ENCODE measurements at places on chromosomes 11 and 22.

GRCh38 chr22:49736538-49736937 is 91.1 kb downstream of the BRD1 start:
- no peak for DNase-seq

DNA sequence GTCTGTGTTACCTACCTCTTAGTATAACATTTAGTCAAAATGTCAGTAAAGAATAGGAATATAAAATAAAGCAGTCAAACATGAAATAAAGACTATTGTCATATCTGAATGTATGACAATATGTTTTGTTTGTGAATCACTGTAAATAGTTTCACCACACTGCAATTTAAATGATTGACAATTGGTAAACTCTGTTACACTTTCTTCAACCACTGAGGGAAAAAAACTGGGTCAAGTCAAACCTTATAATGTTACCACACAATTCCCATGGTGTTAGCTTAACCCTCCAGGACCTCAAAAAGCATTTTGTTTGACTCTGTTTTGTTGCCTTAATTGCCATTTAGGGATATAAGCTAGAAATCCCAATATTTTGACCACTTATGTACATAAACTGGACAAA is 10.5 kb upstream of the MMP13 start:
- no peak for DNase-seq

GRCh38 chr11:69339983-69340565 is 46.1 kb downstream of the MYEOV start:
- DNase-seq, result no peak

DNA sequence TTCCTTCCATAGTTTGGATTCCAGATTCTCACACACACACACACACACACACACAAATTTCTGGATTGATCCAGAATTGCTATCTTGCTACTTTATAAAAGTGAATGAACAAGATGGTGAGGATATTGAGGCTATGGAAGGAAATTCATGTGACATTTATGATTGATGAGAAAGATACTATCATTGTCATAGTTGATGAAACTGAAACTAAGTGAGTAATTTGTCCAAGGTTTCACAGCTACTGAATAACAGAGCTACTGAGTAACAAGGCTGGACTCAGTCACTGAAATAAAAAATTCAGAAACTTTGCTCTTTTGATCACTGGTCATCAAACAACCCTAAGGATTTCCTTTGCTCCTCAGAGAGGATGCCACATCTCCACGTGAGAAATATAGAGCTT is 16.2 kb downstream of the OR5D16 start:
- no peak for DNase-seq

GRCh38 chr11:106389101-106389500 is 311.6 kb downstream of the AASDHPPT start:
- DNase-seq, result peak; percentile 77

DNA sequence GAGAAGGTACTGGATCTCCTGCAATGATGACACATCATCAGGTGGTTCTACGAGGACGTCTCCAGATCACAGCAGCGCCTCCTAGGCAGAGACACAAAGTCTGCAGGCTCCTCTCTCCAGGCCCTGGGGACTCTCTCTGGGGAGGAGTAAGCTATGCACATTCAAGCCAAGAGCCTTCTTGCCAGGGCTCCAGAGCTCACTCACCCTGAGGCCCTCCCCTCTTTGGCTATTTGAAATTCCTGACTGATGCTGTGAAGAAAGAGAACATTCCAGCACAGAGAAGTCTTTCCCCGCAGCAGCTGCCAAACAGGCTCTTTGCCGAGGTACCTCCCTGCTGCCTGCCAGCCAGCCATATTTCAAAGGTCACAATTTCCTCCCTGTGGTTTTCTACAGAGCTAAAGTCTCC is 204.9 kb downstream of the CSNK2A3 start:
- peak; percentile 92 for DNase-seq

DNA sequence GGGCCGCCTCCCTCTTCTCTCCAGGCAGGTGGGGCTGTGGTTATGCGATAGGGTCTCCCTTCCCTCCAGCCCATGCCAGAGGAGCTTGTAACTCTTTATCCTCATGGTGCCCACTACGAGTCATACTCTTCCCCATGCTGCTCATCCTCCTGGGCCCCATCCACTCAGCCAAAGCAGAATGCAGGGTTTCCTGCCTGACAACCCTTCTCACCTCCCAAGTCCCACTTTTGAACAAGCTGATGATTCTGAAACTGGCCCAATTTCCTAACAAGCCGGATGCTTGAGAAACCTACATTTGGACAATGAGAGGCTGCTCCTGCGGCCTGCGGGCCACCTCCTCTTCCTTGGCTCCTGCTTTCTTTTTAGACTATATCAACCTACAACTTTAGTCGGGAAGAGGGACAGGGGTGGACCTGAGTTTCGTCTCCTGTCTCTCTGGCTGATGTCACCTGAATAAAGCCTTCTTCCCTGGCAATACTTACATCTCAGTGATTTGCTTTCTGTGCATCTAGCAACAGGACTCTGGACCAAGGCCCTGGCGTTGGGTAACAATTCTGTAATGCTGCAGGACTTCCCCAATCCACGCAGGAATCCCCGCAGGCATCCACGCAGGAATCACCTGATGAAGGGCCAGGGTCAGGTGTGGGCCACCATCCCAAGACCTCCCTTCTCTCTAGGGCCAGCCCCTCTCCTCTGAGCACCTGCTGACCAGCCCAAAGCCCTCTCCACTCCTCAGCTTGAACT is 1.5 kb upstream of the NDUFS8 start:
- DNase-seq, result peak; percentile 54

DNA sequence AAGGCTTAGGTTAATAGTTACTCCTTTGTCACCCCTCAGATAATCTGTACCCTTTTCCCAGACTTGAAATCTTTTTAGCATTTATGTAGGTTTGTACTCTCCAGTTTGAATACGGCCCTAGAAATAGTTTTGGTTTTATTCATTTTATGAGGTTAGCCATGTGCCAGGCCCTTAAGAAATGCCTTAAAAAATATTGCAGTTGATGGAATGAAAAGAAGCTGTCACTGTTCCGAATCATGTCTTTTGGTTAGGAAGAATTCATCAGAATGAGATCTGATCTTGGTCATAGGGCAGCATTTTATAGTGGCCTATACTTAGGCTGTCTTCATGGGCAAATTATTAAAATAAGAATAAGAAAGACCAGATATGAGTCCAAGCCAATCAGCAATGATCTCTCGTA is 14.8 kb upstream of the PRSS23 start:
- DNase-seq, result peak; percentile 64

GRCh38 chr11:104094576-104094975 is 58.1 kb downstream of the DDI1 start:
- peak; percentile 49 for DNase-seq

DNA sequence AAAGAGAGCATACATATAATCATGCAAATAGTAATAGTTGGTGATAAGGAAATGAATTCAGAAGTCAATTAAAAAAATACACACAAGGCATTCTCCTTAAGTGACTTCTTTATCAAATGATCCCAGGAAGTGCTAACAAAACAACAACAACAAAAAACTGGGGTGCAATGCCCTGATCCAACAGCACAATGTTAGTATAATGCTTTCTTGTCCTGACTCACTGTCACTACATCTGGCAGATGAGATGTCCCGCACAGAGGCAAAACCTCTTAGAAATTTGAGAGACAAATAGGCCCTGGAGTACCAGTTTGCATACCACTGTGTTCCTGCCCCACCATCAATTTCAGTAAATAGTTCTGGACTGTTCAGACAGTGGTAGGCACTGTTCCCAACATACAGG is 11.0 kb upstream of the AMBRA1 start:
- no peak for DNase-seq

- DNase-seq, result no peak
These were observed 20.9 kb upstream of the TMPRSS4 start for GRCh38 chr11:118055966-118056365.

DNA sequence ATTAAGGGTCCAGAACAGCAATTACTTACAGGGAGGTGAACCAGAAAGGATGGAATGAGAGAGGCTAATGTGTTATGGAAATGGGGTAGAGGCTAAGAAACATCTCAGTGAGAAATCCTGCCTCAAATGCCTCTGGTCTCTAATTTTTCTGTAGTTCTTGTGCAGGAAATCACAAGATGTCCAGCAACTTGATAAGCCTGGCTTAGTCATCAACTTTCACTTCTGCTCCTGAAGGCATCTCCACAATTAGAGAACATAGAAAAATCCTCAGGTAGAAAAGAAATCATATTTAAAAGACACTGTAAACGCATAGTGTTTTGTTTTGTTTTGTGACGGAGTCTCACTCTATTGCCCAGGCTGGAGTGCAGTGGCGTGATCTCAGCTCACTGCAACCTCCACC is 18.7 kb downstream of the MRGPRX4 start:
- DNase-seq, result no peak

DNA sequence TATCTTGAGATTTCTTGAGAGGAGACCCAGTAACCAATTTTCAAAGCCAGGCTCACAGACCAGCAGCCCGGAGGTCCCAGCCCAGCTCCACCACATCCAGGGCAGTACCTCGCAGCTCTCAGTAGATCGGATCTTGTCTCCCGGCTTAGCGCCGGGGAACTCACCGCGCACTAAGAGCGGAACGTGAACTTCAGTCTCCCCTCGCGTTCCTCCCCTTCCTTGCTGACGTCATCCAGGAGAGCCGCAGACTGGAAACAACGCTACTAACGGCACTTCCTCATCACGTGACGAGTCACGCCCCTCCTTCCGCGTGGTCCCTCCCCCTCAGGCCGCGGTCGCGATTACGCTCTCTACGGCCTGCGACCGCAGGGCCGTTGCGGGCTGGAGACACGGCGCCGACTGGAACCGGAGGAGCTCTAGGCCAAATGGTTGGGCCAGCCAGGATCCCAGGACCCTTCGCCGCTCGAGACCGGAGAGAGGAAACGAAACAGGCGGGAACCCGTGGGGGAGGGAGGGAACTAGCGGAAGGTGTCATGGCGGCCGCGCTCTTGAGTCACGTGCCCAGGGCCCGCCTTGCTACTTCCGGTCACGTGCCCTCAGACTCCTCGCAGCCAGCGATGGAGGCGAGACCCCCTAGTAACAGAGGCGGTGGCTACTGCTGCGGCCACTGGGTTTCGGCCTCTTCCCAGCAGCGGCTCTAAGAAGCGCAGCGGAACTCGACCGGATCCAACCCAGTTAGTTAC is at the start of the genes GTF2H1 and HPS5:
GTF2H1 (plus strand) TSS at position 599 of the 743 bp plus-strand sequence. CDS start 10,508 bp downstream, outside the sequence.
HPS5 (minus strand) TSS at position 172 of the 743 bp plus-strand sequence. CDS start 4,282 bp downstream, outside the sequence.
- peak; percentile 99 for DNase-seq

DNA sequence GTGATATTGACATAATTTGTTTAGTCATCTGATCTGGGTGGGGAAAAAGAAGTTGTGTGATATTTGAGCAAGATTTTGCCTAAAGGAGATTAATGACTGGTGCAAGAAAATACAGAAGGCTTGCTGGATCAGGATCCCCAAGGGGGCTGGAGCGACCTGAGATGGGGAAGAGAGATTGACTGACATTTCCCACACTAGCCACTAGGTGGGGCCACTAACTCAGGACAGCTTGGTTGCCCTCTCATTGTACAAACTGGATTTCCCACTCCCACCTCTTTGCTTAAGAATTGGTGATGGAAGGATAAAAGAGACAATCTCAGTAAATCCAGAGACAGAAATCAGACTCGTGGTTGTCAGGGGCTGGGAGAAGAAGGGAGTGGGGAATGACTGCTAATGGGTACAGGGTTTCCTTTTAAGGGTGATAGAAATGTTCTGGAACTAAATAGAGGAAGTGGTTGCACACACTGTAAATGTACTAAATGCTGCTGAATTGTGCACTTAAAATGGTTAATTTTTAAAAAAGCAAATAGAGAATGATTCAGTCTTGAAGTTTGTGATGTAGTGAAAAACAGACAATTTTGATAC is 50.7 kb downstream of the CTTN start:
- no peak for DNase-seq

DNA sequence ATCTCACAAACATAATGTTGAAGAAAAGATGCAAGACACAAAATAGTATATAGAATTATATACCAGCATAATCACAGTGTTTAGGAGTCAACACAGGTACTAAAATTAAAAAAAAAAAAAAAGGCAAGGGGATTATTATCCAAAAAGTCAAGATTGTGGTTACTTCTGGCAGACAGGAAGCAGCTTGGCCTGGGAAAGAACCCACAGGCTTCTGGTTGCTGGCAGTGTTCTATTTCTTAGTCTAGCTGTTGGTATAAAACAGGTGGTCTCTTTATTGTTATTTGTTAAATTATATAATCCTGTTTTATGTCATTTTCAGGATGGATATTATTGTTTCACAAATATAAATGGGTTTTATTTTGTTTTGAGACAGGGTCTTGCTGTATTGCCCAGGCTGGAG is 54.0 kb downstream of the C11orf58 start:
- no peak for DNase-seq

DNA sequence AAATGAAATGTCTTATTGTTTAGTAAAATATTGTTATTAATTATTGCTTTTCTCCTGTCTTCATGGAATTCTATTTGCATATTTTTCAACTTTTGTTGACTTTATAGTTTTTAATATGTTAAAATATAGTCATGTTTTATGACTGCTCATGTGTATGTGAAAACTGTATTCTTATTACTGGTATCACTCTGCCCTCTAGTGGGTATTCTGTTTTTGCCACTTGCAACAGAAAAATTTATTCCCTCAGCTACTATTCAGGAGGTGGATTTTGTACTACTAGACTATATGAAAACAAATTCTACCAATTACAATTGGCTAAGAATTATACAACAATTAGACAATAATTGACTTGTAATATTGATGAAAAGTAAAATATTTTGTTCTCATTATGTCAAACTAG is 45.0 kb downstream of the OR4C6 start:
- no peak for DNase-seq

GRCh38 chr22:31102441-31103081 is 4.8 kb downstream of the SELENOM start:
- DNase-seq, result peak; percentile 77

DNA sequence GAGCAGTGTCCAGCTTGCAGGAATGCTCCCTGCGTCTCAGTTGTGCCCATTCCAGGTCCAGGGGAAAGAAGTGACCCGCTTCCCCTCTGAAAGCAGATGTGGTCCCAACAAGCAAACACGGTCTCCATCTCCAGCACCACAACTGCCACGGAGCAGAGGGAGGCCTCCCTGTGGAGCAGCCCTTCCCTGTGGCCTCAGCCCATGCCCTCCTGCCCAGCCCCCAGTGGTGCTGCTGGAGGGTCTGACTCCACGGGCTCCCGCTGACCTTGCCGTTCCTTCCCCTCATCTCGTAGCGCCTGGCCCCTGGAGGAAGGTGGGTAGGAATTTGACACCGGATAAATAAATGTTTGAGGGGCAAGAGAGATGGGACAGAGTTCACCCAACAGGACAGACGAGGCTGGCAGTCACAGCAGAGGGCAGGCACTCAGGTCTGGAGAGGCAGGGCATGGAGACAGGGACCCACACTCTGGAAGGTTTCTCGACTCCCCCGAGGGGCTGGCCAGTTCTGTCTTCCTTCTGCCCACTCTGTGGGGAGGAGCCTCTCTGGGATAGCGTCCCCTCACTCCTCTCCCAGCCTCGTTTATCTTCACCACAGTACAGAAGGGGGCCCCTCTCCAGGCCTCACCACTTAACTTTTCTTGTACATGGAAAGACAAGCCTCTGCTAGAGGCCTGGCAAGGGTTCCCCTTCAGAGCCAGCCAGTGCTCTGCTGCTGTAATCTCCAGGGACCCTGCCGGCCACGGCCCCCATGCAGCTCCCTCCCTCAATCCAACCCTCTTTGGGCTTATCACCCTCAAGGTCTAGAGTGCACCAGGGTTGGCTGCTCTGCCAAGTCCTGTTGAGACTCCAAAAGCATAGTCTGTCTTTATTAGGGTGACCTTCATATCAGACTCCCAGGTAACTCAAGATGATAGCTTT is 7.5 kb upstream of the ST3GAL4 start:
- no peak for DNase-seq
